NCI-H2171 treated with DMSO at 0.1 percent for 48 hours (cell line): ENCODE measurements at places on chromosomes 11 and 22.

DNA sequence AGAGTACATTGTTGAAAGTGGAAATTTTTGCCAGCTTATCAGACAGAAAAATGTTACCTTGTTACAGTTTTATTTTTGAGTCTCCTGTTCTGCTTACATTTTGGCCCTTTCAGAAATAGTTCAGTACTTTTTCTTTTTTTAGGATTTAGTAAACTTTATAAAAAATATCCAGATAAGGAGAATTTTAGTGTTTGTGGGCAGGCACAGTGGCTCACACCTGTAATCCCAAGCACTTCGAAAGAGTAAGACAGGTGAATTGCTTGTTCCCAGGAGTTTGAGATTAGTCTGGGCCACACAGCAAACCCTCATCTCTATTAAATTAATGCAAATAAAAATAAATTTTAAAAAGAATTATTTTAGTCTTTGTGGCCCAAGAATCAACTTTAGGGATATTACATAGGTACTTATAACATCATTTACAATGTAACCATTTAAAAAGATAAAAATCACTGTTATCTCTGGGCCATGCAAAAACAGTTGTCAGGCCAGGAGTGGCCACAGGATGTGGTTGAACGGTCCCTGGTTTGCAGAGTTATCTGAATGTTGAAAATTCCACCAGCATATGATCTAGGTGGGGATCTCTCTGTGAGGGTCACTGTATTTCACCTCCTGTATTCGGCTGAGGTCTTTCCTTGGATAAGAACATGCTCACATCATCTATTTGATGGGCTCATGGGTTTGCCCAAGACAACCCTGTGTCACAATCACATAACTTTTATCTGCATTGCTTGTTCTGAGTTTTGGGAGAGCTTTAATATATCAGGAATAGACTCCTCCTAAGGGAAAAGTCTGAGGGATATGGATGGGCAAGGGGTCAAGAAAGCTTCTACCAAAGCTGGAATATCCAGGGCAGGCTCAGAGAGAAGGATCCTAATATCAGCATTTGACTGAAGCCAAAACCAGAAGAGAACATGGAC lies 91.5 kb downstream of the GGTLC2 start:
- DNase-seq, result no peak

- DNase-seq, result no peak
Measured at GRCh38 chr11:13461291-13461690, 1.7 kb downstream of the BTBD10 start.

DNA sequence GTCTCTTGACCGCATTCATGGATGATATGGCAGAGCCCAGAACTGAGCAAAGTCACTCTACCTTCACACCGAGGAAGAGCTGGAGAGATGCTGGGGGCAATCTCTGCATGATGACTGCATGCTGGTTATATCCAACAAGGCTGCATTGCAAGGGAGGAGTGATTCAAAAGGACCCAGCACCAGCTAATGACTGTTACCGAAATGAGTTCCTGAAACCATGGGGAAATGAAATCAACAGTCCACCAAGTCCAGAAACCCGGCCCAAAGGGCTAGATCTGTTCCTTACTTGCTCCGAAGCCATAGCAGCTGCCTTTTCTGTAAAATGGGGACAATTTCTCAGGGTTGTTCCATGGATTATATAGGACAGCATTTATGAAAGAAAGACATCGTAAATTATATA lies 1.2 kb upstream of the SMIM35 start:
- DNase-seq, result no peak

DNA sequence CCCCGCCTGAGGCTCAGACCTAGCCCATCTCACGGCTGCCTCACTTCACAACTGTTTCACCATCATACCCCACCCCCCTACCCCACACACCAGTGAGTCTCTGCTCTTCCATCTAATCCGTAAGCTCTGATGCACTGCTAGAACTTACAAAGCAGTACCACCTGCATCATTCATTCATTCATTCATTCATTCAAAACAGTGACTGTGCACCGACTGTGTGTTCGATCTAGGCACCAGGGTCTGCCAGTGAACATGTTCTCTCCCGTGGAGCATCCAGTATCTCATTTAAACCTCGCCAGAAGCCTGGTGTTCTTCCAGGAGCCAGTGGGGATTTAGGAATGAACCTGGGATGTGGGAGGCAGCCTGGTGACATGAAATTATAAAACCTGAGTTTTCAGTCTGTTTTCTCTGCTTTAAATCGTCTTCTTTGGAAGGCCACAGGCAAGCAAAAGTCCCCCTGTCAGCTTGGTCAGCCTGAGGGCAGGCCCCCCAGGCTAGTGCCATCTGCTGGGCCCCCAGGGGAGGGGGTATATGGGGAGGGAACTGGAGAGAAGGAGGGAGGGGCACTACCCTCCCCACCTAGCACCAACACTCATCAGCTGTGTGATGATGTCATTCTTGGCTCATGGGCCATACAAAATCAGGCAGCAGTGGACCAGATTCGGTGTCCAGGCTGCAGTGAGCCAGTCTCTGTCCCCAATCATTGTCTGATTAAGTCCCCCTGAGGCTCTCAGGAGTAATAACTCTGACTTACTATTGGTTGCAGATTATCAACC lies 18.4 kb downstream of the TMPRSS6 start:
- DNase-seq, result no peak

GRCh38 chr11:84795698-84796097 lies 831.4 kb downstream of the DLG2 start:
- no peak for DNase-seq
